Gastroesophageal sphincter (tissue), 4 donors: ENCODE measurements at places on chromosomes 3 and 15. TPM values are rescaled to one million over a fixed set of nuclear protein-coding genes. Genes with fewer than 3 reads are reported as not detected.
A peak's percentile ranks its signal among the peaks of the same experiment; 100 is the strongest.

DNA sequence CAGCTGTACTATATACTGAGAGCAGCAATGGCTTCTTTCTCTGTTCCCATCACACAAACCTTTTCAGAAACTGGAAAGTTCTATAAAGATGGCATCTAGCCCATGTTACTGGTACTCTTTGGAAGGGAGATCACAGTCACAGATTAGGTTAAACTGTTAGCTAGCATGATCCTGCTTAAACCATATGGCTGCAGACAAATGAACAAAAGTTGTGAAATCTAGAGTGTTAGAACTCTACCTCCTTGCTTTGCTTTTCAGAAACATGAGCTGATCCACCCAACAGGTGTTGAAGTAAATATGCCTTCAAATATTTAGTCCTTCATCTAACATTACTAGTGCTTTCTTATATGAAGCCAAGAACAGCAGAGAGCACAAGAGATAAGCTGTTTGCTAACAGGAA, 102.6 kb downstream of the SNRK start:
- no peaks in the 10 kb centered on the region for H3K27me3 ChIP-seq
- peak overlapping the region; percentile 25 for H3K27ac ChIP-seq
- ATAC-seq, result no peak
- peaks cover 20% of the 10 kb centered on the region for H3K4me1 ChIP-seq

DNA sequence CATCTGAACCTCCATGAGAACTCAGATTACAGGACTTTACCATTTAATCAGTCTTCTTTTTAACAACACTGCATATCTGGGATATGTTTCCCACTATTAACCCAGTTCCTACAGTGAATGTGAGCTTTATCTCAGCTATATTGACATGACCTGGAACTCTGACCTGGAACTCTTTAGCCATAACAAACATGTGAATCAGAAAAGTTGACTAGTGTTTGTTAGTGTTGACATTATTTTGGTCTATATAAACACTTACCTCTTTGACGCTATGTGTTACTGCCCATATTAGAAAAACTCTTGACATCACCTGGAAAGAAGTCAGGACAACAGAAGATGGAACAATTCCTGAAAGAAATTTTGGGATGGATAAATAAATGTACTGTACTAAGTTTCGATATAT, 56.7 kb downstream of the HACD2 start:
- H3K4me3 ChIP-seq, result no peak overlapping the region
- H3K27ac ChIP-seq, result no peak overlapping the region
- H3K4me1 ChIP-seq, result peaks cover 9% of the 10 kb centered on the region

- H3K36me3 ChIP-seq, result no peaks in the 10 kb centered on the region
- H3K4me1 ChIP-seq, result no peaks in the 10 kb centered on the region
- no peak overlapping the region for H3K27ac ChIP-seq
Observed at GRCh38 chr3:150874666-150875219, 30.5 kb downstream of the MINDY4B start.

GOLGA6B gene
- not detected for total RNA-seq

DNA sequence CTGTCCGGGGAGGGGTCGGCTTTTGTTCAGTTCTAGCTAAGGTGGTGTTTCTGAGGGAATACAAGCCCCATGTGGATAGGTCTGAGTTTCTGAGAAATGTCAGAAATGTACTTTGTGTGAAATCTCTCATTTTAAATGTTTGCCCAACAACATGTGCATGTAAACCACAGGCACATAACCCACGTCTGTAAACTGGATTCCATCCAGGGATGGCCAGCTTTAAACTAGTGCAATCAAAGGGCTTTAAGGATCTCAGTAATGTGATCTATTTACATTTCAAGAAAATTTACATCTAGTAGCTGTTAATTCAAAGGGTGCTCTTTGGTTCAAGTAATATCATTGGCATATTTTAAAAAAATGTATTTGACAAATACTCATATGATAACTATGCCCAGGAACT, 52.0 kb downstream of the POLR2M start:
- H3K4me1 ChIP-seq, result no peaks in the 10 kb centered on the region
- no peak overlapping the region for H3K27ac ChIP-seq
- H3K36me3 ChIP-seq, result no peaks in the 10 kb centered on the region
- H3K4me3 ChIP-seq, result no peak overlapping the region

- peaks cover 47% of the 10 kb centered on the region for H3K36me3 ChIP-seq
- H3K4me3 ChIP-seq, result no peak overlapping the region
- H3K27me3 ChIP-seq, result no peaks in the 10 kb centered on the region
- no peak for ATAC-seq
- no peaks in the 10 kb centered on the region for H3K4me1 ChIP-seq
Observed at GRCh38 chr3:138686771-138687221, 78.2 kb downstream of the FAIM start.

- H3K27ac ChIP-seq, result peak overlapping the region; percentile 22
- ATAC-seq, result peak; percentile 88
- H3K4me1 ChIP-seq, result no peaks in the 10 kb centered on the region
- no peaks in the 10 kb centered on the region for H3K27me3 ChIP-seq
- H3K36me3 ChIP-seq, result peaks cover 39% of the 10 kb centered on the region
Observed at GRCh38 chr15:42704492-42704926, 32.4 kb downstream of the CDAN1 start.

STIMATE gene
- 30.2 TPM for total RNA-seq

CPNE9 gene
- total RNA-seq, result 1.1 TPM

- H3K4me1 ChIP-seq, result peaks cover 10% of the 10 kb centered on the region
- no peak overlapping the region for H3K27ac ChIP-seq
- no peak overlapping the region for H3K4me3 ChIP-seq
Observed at GRCh38 chr15:63908991-63909390, 75.2 kb upstream of the HERC1 start.

DNA sequence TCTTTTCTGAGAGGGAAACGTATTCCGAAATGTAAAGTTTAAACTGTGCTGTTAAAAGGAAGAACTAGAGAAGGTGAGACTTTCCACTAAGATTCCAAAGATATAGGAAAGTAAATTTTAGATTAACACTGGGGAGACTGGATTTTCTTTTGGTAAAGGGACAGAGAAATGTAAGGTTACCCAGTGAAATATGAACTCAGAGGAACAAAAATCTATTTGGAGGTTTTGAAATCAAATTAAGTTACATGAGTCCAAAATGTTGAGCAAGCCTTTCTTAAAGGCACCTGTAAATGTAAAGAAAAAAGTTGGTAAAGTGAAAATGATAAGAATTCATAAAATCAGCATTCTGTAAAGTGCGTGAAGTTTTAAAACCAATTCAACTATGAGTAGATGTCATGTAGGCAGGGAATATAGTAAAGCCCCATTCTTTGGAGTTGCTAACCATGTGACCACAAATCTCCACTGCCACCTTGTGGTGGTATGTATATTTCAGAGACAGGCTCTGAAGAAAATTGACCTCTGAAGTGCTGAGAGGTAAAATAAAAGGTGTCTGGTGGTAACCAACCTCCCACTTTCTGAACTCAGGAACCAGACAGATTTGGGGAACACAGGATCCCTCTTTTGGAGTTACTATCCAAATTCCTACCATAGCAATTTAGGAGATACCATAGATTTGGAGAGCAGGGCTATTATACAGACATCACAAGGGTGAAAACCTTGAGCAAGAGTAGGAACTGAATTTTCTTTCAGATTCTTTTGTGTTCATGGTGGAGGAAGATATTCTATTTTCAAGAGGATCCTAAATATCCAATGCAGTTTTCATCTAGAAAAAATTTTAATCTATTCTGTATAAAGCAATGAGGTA, 215.3 kb downstream of the ROBO2 start:
- H3K4me3 ChIP-seq, result no peak overlapping the region
- no peaks in the 10 kb centered on the region for H3K36me3 ChIP-seq
- ATAC-seq, result peak; percentile 51
- H3K4me1 ChIP-seq, result no peaks in the 10 kb centered on the region

GRAMD1C gene
- total RNA-seq, result 0.54 TPM

RYR3 gene
- 3.5 TPM for total RNA-seq

- no peaks in the 10 kb centered on the region for H3K36me3 ChIP-seq
- no peak overlapping the region for H3K4me3 ChIP-seq
- ATAC-seq, result no peak
Observed at GRCh38 chr15:23869396-23869795, 182.3 kb upstream of the NDN start.

PSTPIP1 gene
- 7.1 TPM for total RNA-seq

- H3K27ac ChIP-seq, result no peak overlapping the region
- no peaks in the 10 kb centered on the region for H3K36me3 ChIP-seq
- no peaks in the 10 kb centered on the region for H3K27me3 ChIP-seq
- no peak overlapping the region for H3K4me3 ChIP-seq
Observed at GRCh38 chr3:36669764-36670163, 94.6 kb downstream of the DCLK3 start.

NCKIPSD gene
- 32.5 TPM for total RNA-seq

ZKSCAN7 gene
- total RNA-seq, result 4.3 TPM

GRCh38 chr3:123303976-123304560, 102.3 kb downstream of the SEC22A start:
- peaks cover 96% of the 10 kb centered on the region for H3K36me3 ChIP-seq
- no peaks in the 10 kb centered on the region for H3K4me1 ChIP-seq
- ATAC-seq, result no peak
- peak overlapping the region; percentile 27 for H3K27ac ChIP-seq
- no peaks in the 10 kb centered on the region for H3K27me3 ChIP-seq

DNA sequence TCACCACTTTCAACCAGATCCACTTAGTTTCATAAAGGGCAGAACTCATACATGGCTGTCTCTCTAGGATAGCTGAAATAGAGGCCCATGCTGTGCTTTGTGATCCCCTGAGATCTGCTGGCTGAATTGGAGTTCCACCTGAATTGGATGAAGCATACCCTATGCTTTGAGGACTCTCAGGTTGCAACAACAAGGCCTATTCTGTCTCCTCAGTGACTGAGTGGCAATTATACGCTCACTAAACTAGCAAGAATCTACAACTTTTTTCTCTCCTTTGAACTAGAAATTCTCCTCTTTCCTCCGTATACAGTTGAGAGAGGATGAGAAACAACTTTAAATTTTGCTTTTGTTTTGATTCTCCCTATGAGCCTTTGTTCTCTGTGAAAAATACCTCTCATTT, 348.7 kb downstream of the LSAMP start:
- no peak for ATAC-seq
- H3K27ac ChIP-seq, result no peak overlapping the region
- no peak overlapping the region for H3K4me3 ChIP-seq
- H3K36me3 ChIP-seq, result no peaks in the 10 kb centered on the region
- H3K27me3 ChIP-seq, result no peaks in the 10 kb centered on the region
- no peaks in the 10 kb centered on the region for H3K4me1 ChIP-seq

LRRIQ4 gene
- not detected for total RNA-seq

EIF4E3 gene
- 46.4 TPM for total RNA-seq

DNA sequence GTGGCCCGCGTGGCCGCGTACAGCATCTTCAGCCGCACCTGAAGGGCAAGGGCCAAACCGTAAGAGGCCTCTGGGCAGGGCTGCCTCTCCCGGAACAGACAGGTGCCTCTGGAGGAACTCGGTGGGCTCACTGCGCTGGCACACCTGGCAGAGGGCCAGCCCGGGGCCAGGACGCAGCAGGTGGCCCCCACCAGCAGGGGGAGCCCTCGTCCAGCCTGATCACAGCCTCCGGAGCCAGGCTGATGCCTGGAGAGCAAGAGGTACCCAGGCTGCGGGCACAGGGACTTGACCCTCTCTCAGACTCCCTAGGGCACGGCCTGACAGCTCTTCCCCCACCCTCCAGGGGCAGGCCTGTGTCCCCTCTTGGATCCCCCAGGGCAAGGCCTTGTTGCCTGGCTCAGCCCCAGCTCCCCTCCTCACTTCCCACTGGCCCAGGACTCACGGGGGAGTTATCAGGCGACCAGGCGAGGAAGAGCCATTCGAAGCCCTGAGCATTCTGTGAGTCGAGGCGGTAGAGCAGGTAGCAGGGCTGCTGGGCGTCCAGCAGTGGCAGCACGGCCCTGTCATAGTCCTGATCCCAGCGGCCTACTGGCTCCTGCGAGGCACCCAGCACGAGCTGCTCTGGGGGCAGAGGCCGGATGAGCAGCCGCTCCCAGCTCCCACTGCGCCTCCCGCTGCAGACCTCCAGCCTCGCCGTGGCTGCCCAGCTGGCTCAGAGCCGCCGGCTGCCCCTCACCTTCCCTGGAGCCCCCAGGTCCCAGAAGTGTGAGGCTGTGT, 6.2 kb upstream of the TLR9 start:
- H3K4me3 ChIP-seq, result no peak overlapping the region
- peak; percentile 65 for ATAC-seq
- H3K27me3 ChIP-seq, result no peaks in the 10 kb centered on the region
- no peaks in the 10 kb centered on the region for H3K4me1 ChIP-seq
- no peak overlapping the region for H3K27ac ChIP-seq
- H3K36me3 ChIP-seq, result no peaks in the 10 kb centered on the region

DNA sequence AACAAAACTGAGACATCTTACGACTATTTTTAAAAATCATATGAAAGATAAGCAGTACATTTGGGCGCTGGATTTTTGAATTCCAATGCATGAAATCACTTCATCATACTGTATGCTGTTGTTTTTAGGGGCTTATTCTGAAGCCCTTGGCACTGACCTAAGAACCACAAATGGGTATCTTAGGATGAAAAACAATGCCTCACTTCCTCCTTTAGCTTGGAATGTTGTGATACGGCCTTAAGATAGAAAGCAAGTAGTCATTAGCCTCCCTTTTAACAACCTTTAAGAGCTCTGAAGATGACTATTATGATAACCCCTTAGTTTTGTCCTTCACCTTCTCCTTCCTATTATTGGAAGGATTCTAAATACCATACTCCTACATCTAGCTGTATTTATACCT, 289.8 kb downstream of the ARPP21 start:
- ATAC-seq, result no peak
- no peak overlapping the region for H3K4me3 ChIP-seq
- H3K27ac ChIP-seq, result no peak overlapping the region
- H3K4me1 ChIP-seq, result no peaks in the 10 kb centered on the region
- no peaks in the 10 kb centered on the region for H3K27me3 ChIP-seq

DNA sequence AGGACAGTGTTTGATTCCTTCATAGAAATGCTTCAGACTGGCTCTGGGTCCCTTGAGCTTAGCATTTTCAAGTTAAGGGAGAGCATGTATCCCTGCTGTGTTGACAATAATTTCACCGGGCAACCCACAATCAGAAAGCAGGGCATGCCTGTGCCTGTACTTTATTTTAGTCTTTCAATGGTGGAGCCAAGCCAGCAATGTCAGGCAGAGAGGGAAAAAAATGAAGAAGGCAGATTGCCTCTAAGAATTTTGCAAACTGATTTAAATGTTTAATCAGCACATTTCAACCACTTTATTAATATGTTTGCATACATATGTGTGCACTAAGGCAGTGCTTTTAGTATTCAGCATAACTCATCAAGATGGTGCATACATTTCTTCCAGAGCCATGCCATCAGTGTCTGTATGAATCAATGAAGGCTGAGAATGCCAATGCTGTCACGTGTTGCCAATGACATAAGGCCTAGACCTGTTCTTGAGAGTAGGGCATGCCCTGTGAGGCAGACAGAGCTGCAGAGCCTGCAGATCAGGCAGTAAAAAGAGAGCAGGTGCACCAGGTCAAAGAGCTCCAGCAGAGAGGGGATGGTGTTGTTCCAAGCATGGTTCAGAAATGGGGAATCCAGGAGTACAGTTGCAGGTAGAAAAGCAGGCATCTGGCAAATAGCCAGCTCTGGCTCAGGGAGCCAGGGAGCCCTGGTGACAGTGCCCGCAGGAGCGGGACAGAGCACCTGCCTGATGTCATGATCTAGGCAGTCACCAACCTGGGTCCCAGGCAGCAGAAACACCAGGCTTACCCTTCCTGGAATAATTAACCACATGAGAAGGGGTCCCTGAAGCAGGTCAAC, 508.5 kb downstream of the GABRG3 start:
- ATAC-seq, result no peak
- no peak overlapping the region for H3K4me3 ChIP-seq
- no peaks in the 10 kb centered on the region for H3K27me3 ChIP-seq
- H3K27ac ChIP-seq, result no peak overlapping the region
- no peaks in the 10 kb centered on the region for H3K4me1 ChIP-seq
- H3K36me3 ChIP-seq, result no peaks in the 10 kb centered on the region

PAK6 gene
- 0.96 TPM for total RNA-seq

- H3K4me1 ChIP-seq, result no peaks in the 10 kb centered on the region
- no peak overlapping the region for H3K27ac ChIP-seq
- H3K27me3 ChIP-seq, result no peaks in the 10 kb centered on the region
- ATAC-seq, result no peak
- H3K4me3 ChIP-seq, result no peak overlapping the region
Observed at GRCh38 chr3:155325263-155325835, 31.9 kb upstream of the STRIT1 start.
